Esophagus squamous epithelium (tissue), 5 donors: ENCODE measurements at places on chromosomes 2 and 18.

DNA sequence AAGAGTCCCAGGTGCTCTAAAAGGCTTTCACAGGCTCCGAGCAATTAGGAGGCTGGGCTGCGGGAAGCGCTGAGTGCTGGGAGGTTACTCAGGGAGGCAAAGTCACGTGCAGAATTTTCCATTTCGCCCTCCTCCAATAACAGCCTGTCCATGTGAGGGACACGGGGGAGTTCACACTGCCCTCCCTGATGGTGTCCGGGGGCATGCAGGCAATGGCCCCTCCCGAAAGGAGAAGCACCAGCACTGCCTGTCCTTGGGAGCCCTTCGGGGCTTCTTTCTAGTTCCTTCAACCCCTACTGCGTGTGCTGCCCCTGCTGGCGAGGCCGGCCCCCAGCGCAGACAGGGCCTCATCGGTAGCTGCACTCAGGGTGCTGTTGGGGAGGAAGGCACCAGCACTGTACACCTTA, 63.1 kb upstream of the HPCAL1 start:
- DNase-seq: no peak
- no peak overlapping the region for H3K27ac ChIP-seq
- no peaks in the 10 kb centered on the region for H3K4me1 ChIP-seq
- no peak overlapping the region for H3K4me3 ChIP-seq
- no peaks in the 10 kb centered on the region for H3K27me3 ChIP-seq
- H3K36me3 ChIP-seq: no peaks in the 10 kb centered on the region

DNA sequence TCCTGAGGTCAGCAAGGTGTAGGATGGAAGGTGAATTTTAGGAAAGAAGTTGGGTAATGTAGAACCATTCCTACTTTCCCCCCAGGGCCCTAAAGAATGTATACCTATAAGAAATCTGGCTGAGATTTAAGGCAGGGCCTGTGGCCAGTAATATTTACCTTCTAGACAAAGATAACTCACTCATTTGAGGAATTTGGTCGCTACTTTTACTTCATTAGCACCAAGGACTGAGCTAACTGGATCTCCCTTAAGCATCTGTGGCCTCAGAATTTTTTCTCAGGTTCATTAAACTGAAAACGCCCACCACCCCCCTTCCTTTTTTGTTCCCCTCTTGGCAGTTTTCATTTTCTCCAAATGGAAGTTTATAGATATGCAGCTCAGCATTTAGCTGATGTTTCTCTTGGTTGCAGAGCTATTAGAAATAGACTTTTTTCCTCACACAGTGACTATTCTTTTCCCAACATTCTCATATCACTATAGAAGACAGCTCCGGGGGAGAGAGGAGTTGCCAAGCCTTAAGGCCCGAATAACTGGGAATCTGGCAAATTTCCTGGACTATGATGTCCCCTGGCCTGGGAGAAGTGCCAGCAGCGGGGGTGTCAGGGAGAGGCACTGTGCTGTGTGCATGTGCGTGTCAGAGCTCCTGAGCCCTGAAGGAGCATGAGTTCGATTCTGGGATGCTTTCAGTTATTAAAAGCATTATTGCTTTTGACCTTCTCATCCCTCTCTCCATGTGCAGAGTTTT, 310.9 kb downstream of the PRKCE start:
- H3K4me3 ChIP-seq: no peak overlapping the region
- H3K4me1 ChIP-seq: peaks cover 67% of the 10 kb centered on the region
- H3K27me3 ChIP-seq: no peaks in the 10 kb centered on the region
- H3K36me3 ChIP-seq: no peaks in the 10 kb centered on the region
- H3K27ac ChIP-seq: peak overlapping the region; percentile 78

DNA sequence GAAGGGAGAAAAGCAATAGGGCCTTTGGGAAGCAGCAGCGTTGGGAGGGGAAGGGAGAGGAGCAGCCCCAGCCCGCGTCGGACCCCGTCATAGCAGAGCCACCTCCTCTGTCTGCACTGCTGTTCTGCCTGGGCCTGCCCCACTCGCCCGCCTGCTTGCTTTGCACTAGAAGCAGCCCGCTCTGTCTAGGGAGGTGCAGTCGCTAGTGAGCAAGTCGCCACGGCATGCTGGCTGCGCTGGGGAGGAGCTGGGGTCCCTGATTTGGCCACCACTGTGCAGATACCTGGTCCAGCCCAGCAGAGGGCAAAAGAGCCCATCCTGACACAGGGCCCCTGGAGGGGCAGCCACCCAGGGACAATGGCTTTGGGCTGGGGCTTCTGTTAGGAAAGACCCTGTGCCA, 8.0 kb upstream of the TMEM214 start:
- H3K4me1 ChIP-seq: no peaks in the 10 kb centered on the region
- no peak overlapping the region for H3K27ac ChIP-seq
- peaks cover 4% of the 10 kb centered on the region for H3K36me3 ChIP-seq

GRCh38 chr2:45643543-45644542, 7.6 kb upstream of the PRKCE start:
- no peak overlapping the region for H3K27ac ChIP-seq
- H3K27me3 ChIP-seq: no peaks in the 10 kb centered on the region
- peak overlapping the region; percentile 75 for H3K4me3 ChIP-seq
- peaks cover 26% of the 10 kb centered on the region for H3K4me1 ChIP-seq
- no peak for DNase-seq

DNA sequence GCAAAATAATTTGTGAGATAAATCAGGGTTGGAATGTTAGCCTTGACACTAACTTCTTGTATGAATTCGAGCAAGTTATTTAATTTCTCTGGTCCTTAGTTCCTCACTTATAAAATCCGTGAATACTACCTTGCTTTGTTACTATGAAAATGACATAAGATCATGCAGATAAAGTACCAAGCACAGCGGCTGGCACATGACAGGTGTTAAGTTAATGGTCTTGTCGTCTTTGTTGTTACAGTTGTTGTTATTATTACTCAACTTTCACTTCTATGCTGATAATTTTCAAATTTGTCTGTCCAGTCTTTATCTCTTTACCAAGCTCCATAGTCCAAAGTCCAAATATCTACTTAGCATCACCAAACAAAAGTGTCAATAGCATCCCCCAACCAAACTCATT, 482.1 kb downstream of the ARHGAP15 start:
- H3K4me3 ChIP-seq: no peak overlapping the region
- H3K27me3 ChIP-seq: no peaks in the 10 kb centered on the region
- no peak for DNase-seq
- no peaks in the 10 kb centered on the region for H3K36me3 ChIP-seq

- no peak overlapping the region for H3K27ac ChIP-seq
- no peaks in the 10 kb centered on the region for H3K36me3 ChIP-seq
- H3K4me1 ChIP-seq: no peaks in the 10 kb centered on the region
- DNase-seq: no peak
- H3K27me3 ChIP-seq: no peaks in the 10 kb centered on the region
Observed at GRCh38 chr2:168673265-168674189, 128.9 kb upstream of the NOSTRIN start.

GRCh38 chr2:237979331-237979730, 12.5 kb downstream of the UBE2F start:
- H3K36me3 ChIP-seq: peaks cover 68% of the 10 kb centered on the region
- no peak overlapping the region for H3K27ac ChIP-seq
- peaks cover 29% of the 10 kb centered on the region for H3K4me1 ChIP-seq
- no peaks in the 10 kb centered on the region for H3K27me3 ChIP-seq

GRCh38 chr2:46286715-46287114, 10.5 kb upstream of the EPAS1 start:
- H3K36me3 ChIP-seq: no peaks in the 10 kb centered on the region
- no peak overlapping the region for H3K27ac ChIP-seq

DNA sequence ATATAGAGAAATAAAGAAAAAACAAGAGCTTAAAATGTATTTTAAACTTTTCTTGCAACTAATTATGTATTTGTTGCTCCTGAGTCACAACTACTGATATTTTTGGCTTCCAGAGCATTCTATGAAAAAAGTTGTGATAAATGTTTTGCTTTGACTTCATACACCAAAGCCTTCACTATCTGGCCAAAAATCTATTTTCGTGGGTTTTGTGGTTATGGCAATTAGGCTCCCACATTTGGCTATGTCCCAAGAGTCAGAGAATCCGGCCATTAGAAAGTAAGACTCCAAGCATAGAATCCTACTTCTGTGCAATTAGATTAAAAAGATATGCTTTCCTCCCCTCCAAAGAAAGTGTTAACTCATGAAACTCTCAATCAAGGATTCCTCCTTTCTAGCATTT, 1456.1 kb upstream of the ACVR2A start:
- no peak overlapping the region for H3K27ac ChIP-seq
- no peak overlapping the region for H3K4me3 ChIP-seq
- H3K27me3 ChIP-seq: no peaks in the 10 kb centered on the region
- no peaks in the 10 kb centered on the region for H3K4me1 ChIP-seq
- no peak for DNase-seq

DNA sequence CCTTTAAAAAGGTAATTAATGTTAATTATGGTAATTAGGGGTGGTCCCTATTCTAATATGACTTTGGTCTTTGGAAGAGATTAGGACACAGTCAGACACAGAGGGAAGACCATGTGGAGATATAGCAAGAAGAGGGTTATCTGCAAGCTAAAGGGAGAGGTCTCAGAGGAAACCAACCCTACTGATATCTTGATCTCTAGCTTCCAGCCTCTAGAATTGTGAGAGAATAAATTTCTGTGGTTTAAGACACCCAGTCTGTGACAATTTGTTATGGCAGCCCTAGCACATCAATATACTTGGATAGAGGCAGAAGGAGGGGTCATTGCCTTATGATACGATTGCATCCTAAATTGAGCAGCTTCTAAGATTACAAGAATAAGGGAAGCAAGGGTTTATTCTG, 21.3 kb upstream of the NT5C1B start:
- peak overlapping the region; percentile 25 for H3K27ac ChIP-seq
- H3K4me1 ChIP-seq: no peaks in the 10 kb centered on the region
- no peaks in the 10 kb centered on the region for H3K27me3 ChIP-seq
- H3K4me3 ChIP-seq: no peak overlapping the region
- DNase-seq: no peak
- no peaks in the 10 kb centered on the region for H3K36me3 ChIP-seq

GRCh38 chr2:19292007-19292406, 66.4 kb downstream of the OSR1 start:
- H3K27me3 ChIP-seq: no peaks in the 10 kb centered on the region
- no peaks in the 10 kb centered on the region for H3K4me1 ChIP-seq
- DNase-seq: no peak
- H3K27ac ChIP-seq: no peak overlapping the region
- no peaks in the 10 kb centered on the region for H3K36me3 ChIP-seq

DNA sequence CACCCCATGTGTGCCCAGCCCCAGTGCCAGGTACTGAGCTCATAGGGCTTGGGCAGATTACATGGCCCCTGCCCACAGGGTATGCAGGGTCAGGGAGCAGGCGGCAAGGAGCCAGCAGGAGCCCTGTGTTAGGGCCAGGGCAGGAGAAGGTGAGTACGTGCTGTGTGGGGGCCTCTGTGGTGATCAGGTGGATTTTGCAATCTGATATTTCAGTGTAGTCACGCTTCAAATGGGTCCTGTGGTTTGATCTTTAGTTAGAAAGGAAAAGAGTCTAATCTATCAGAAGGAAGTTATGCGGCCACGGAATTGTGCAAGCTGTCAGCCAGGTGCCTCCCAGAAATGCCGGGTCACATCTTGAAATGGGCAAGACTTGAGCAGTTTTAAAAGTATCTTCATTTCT, 13.9 kb downstream of the UBE2F start:
- no peak overlapping the region for H3K27ac ChIP-seq
- peaks cover 29% of the 10 kb centered on the region for H3K4me1 ChIP-seq
- H3K36me3 ChIP-seq: no peaks in the 10 kb centered on the region
- H3K27me3 ChIP-seq: no peaks in the 10 kb centered on the region
- H3K4me3 ChIP-seq: no peak overlapping the region

DNA sequence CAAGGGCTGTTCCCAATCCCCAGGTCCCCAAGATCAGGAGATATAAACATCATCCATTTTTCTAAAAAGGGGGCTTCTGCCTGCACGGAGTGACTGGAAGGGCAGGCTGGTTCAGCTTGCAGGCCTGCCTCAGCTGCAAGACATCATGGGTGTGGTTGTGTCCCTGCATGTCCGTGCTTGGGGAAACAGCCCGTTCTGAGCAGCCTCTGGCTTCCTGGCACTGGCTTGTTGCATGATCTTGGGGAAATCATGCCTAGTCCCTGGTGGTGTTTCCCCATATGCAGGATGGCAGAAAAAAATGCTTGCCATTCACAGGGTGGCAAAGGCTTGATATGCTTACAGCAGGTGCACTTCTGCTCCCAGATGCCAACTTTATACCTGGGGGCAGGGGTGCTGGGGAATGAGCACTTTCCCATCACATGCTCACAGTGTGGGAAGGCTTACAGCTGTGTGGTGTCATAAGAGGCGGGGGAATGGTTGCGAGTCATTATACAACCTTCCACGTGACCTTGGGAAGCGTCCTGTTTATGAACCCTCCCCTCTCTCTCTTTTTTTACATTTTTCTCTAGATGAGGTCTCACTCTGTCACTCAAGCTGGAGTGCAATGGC, 7.2 kb downstream of the PCARE start:
- H3K36me3 ChIP-seq: no peaks in the 10 kb centered on the region
- H3K27ac ChIP-seq: peak overlapping the region; percentile 94
- no peaks in the 10 kb centered on the region for H3K27me3 ChIP-seq

DNA sequence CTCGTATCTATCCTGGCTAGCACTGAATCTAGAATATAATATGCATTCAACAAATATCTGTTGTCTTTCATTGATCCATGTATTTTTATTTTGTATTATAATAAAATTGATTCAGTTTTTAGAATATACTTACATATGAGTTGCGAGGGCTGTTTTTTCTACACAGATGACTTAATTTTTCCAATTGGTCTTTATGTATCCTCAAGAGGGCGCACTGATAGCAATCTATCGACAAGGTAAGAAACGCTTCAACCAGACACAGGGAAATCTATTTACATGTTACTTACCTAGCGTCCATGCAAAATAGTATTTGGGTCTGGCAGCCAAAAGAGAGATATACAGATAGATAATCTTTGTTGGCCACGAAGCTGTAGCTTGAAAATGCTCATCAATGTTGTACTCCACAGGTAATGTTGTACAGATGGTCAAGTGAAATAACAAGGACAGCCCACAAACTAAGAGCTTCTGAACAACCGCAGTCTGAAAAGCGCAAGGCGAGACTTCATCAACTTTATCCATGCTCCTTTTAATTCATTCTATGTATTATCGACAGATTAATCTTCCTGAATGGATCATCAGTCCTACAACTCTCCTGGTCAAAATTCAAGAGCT, 35.5 kb upstream of the KIDINS220 start:
- H3K4me3 ChIP-seq: no peak overlapping the region
- H3K4me1 ChIP-seq: no peaks in the 10 kb centered on the region
- H3K36me3 ChIP-seq: no peaks in the 10 kb centered on the region
- no peak for DNase-seq
- H3K27me3 ChIP-seq: no peaks in the 10 kb centered on the region
